Activated CD4-positive, alpha-beta memory T cell treated with anti-CD3 and anti-CD28 coated beads, Interleukin-2, amount 10 ng/mL, durations not matched to agents 7 days and 5 days (primary cell): ENCODE measurements at places on chromosomes 1 and 21. TPM values are rescaled to one million over a fixed set of nuclear protein-coding genes. Genes with fewer than 3 reads are reported as not detected.

Gene RPTN
- total RNA-seq = not detected

Gene CRYAA
- not detected for total RNA-seq

Gene OR10J1
- not detected for total RNA-seq

Gene HP1BP3
- total RNA-seq = 299 TPM

Gene CDCA8
- 73.5 TPM for total RNA-seq

Gene FMO4
- total RNA-seq = 1.8 TPM

Gene TFAP2E
- 0.85 TPM for total RNA-seq

Gene C1orf146
- total RNA-seq = not detected

Gene GPR25
- total RNA-seq = not detected

DNA sequence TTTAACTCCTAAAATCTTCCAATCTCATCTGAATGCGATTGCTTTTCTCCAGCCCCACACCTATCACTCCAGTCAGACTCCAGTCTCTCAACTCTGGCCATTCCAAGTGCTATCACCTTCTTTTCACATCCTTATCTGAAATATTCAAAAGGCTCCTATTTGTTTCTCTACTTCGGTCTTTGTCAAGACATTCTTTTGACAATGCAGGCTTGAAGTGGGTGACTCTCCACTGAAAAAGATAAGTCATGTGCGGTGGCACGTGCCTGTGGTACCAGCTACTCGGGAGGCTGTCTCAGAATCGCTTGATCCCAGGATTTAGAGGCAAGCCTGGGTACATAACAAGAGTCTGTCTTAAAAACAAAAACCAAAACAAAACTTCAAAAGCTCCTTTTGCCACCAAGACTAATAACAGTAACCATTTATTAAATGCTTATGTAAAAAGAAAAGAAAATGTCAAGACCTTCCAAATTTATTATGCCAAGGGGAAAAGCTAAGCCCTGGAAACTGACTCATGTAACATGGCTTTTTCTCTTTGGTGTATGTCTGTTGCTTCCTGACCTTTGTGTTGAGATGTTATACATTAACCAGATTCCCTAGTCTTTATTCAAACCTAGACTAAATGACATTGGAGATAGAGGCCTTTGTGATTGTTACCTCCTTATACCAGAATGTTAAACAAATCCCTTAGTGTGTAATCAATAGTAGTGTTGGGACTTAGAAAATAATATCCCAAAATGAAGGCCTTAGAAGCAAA is 3.6 kb downstream of the ALG14 start:
- H3K27ac ChIP-seq = no peak overlapping the region
- peaks cover 19% of the 10 kb centered on the region for H3K4me1 ChIP-seq
- H3K36me3 ChIP-seq = peaks cover 3% of the 10 kb centered on the region
- no peaks in the 10 kb centered on the region for H3K27me3 ChIP-seq
- no peak for DNase-seq

- H3K27ac ChIP-seq = no peak overlapping the region
- DNase-seq = no peak
- peaks cover 26% of the 10 kb centered on the region for H3K4me1 ChIP-seq
- H3K4me3 ChIP-seq = no peak overlapping the region
- H3K27me3 ChIP-seq = no peaks in the 10 kb centered on the region
- H3K36me3 ChIP-seq = peaks cover 28% of the 10 kb centered on the region
Observed at GRCh38 chr1:224196813-224197600, 14.0 kb downstream of the DEGS1 start.

- no peak for DNase-seq
- no peaks in the 10 kb centered on the region for H3K4me1 ChIP-seq
- H3K27me3 ChIP-seq = peaks cover 5% of the 10 kb centered on the region
- H3K36me3 ChIP-seq = no peaks in the 10 kb centered on the region
Observed at GRCh38 chr21:43274022-43274945, 105.5 kb downstream of the CRYAA start.

- H3K27ac ChIP-seq = no peak overlapping the region
- no peaks in the 10 kb centered on the region for H3K27me3 ChIP-seq
- DNase-seq = no peak
- H3K36me3 ChIP-seq = no peaks in the 10 kb centered on the region
- H3K4me3 ChIP-seq = no peak overlapping the region
Observed at GRCh38 chr1:190138266-190138665, 339.4 kb downstream of the BRINP3 start.

DNA sequence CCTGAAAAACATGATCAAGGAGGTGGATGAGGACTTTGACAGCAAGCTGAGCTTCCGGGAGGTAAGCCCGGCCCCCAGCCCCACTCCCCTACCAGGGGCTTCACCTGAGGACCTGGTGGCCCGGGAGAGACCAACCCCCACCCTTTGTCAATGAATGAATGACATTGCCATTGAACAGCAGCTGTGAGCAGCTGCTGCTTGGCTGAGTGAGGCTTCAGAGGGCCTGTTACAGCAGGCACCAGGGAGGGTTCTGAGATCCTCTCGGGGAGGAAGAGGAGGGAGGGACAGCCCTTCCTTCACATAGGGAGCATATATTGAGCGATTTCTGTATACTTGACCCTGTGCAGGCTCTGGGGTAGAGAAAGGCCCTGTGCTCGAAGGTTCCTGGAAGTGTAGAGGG is 12.3 kb upstream of the CTRC start:
- peaks cover 24% of the 10 kb centered on the region for H3K4me1 ChIP-seq
- no peaks in the 10 kb centered on the region for H3K27me3 ChIP-seq
- H3K4me3 ChIP-seq = no peak overlapping the region
- H3K27ac ChIP-seq = peak overlapping the region; percentile 73
- DNase-seq = no peak
- peaks cover 41% of the 10 kb centered on the region for H3K36me3 ChIP-seq

- H3K4me1 ChIP-seq = peaks cover 18% of the 10 kb centered on the region
- H3K4me3 ChIP-seq = no peak overlapping the region
- H3K36me3 ChIP-seq = no peaks in the 10 kb centered on the region
- no peak for DNase-seq
- peaks cover 16% of the 10 kb centered on the region for H3K27me3 ChIP-seq
Observed at GRCh38 chr1:94382201-94382600, 36.0 kb upstream of the ABCD3 start.

GRCh38 chr1:223845037-223845809 is 524 bp downstream of the TP53BP2 start:
- DNase-seq = peak; percentile 57
- peak overlapping the region; percentile 98 for H3K4me3 ChIP-seq
- H3K4me1 ChIP-seq = peaks cover 40% of the 10 kb centered on the region
- H3K36me3 ChIP-seq = peaks cover 19% of the 10 kb centered on the region
- peak overlapping the region; percentile 98 for H3K27ac ChIP-seq
- peaks cover 1% of the 10 kb centered on the region for H3K27me3 ChIP-seq

DNA sequence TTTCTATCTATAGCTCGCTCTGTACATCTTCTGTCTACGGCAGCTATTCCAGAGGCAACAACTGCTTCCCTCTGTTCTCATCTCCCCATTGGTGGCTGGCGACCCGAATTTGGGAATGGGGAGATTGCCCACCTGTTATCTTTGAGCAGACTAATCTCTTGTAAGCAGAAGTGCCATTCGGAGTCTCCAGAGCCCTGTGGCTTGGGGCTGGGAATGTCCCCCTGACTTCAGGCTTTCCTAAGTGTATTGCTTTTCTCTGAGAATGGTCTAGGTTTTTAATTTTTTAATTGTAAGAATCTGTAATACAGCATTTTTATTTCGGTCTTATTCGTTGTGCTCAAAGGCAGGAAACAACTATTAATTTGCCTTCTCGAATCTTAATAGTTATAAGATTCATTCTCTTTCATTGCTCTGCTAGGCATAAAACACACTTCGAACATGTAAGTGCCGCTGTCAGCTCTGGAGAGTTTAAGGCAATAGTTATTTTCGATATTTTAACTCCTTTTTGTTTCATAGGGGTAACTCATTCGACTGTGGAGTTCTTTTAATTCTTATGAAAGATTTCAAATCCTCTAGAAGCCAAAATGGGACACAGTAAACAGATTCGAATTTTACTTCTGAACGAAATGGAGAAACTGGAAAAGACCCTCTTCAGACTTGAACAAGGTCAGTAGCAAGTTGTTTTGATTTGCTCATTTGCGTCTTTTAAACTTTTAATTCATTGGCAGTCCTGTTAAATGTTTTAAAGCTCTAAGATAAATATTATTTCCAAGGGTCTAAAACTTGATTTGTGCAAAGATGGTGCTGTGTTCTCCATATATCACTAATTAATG is 514 bp downstream of the AGL start:
- H3K27ac ChIP-seq = peak overlapping the region; percentile 63
- H3K36me3 ChIP-seq = peaks cover 17% of the 10 kb centered on the region
- no peak for DNase-seq
- no peaks in the 10 kb centered on the region for H3K27me3 ChIP-seq
- H3K4me3 ChIP-seq = peak overlapping the region; percentile 85
- peaks cover 24% of the 10 kb centered on the region for H3K4me1 ChIP-seq

DNA sequence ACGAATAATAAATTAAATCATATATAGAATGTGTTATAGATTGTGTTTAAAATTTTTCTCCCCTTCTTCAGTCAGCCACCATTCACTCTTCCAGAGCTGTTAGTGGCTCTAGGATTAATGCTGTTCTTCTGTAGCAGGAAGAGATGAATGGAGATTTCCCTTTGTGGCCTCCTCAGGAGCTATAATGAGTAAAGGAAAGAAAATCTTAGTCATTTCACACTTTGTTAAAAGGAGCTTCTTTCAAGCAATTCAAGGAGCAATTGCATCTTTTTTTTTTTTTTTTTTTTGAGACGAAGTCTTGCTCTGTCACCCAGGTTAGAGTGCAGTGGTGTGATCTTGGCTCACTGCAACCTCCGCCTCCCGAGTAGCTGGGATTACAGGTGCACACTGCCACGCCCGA is 23.7 kb upstream of the TMCO2 start:
- peaks cover 19% of the 10 kb centered on the region for H3K4me1 ChIP-seq
- no peak for DNase-seq
- no peak overlapping the region for H3K27ac ChIP-seq
- H3K36me3 ChIP-seq = peaks cover 35% of the 10 kb centered on the region

DNA sequence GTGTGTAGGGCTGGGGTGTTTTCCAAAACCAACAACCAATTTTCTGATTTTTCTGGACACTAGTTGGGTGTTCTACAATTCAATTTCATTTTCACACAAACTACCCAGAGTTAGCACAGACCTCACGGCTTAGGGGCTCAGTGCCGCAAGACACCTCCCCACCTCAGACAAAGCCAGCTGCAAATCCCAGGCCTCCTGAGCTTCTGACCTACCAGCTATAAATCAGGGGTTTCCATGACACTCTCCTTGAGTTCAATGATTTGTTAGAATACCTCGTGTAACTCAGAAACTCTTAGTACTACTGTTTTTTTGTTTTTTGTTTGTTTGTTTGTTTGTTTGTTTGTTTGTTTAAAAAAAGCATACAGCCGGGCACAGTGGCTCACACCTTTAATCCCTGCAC is 28.7 kb upstream of the FAM89A start:
- DNase-seq = no peak
- H3K4me3 ChIP-seq = no peak overlapping the region
- no peaks in the 10 kb centered on the region for H3K36me3 ChIP-seq
- H3K27me3 ChIP-seq = peaks cover 6% of the 10 kb centered on the region
- no peak overlapping the region for H3K27ac ChIP-seq

DNA sequence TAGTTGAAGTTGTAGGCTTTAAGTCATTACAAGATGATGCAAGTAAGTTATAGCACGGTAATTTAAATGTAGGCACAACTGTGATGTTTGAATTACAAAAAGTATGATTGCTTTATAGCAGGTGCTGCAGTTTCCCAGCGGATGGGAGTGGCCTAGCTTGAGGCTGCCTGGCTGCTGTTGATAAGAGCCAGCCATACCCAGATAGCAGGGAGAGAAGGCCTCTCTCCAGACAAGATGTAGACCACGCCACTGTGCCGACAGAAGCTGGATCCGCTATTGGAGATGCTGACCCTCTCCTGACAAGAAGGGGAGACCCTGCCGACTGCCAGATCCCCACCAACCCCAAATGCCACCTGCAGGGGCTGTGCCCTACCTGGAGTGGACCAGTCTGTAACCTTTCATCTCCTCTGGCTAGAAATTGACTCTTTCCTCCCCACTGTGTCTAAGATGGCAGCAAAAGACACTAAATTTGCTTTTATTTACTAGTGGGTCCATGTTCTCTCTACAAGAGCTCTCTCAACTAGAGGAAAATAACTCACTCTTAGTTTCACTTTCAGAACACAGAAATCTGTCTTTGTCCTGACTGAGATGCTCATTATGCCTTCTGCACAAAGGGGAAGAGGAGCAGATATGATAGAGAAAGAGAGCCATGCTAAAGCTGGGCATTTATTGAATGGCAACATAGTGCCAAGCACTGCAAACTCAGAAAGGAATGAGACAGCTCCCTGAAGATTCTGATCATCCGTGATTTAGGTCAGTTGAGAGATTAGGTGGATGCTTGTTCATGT is 127.9 kb downstream of the URB2 start:
- no peaks in the 10 kb centered on the region for H3K36me3 ChIP-seq
- H3K4me1 ChIP-seq = peaks cover 15% of the 10 kb centered on the region
- H3K27ac ChIP-seq = no peak overlapping the region
- H3K27me3 ChIP-seq = peaks cover 3% of the 10 kb centered on the region
- DNase-seq = no peak
- H3K4me3 ChIP-seq = no peak overlapping the region

DNA sequence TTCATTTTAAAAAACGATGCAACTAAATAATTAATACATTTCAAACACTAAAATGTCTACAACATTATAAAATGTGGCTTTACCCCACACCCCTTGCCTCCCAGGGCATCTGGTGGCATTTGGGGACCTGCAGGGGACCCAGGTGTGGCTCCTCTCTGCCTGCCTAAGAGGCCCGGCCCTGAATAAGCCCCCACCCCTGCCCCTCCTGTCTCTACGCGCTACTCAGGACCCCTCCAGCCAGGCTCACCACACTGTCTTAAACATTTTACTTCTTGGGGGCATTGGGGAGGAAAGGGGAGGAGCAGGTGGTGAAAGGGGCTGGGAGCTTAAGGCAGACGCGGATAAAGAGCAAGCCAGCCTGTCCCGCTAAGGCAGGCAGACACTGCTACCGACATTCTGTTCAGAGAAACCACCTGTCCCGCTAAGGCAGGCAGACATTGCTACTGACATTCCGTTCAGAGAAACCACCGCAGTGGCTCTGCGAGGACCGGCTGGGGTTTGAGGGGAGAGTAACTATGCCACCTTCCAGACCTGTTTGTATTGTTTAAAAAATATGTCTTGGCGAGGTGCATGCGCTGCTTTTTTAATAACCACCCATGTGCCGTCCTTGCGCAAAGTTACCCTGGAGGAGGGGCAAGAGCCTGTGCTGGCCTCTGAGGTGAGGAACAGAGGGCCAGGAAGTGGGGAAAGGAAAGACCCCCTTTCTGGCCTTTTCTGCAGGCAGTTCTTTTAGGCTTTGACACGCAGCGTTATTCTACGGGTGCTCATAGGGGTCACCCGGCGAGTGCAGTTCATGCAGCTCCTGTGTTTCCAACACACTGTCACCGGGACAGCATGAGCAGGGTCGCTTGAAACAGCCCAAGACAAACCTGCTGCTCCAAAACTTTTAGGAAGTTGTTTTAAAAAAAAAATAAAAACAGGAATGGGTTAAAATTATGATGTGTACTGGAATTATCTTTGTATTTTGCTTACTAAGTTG is 51.3 kb upstream of the RIPK4 start:
- peaks cover 3% of the 10 kb centered on the region for H3K36me3 ChIP-seq
- H3K27me3 ChIP-seq = no peaks in the 10 kb centered on the region
- DNase-seq = no peak
- no peaks in the 10 kb centered on the region for H3K4me1 ChIP-seq
- no peak overlapping the region for H3K27ac ChIP-seq

GRCh38 chr1:166164995-166165660 is 1.7 kb downstream of the FAM78B start:
- H3K36me3 ChIP-seq = no peaks in the 10 kb centered on the region
- DNase-seq = peak; percentile 21
- peaks cover 10% of the 10 kb centered on the region for H3K4me1 ChIP-seq
- peak overlapping the region; percentile 62 for H3K4me3 ChIP-seq

GRCh38 chr1:39497585-39497984 is 6.1 kb downstream of the BMP8A start:
- no peak overlapping the region for H3K27ac ChIP-seq
- peaks cover 3% of the 10 kb centered on the region for H3K4me1 ChIP-seq
- H3K36me3 ChIP-seq = no peaks in the 10 kb centered on the region
- H3K27me3 ChIP-seq = peaks cover 25% of the 10 kb centered on the region
- H3K4me3 ChIP-seq = no peak overlapping the region
